Naive thymus-derived CD8-positive, alpha-beta T cell (primary cell): ENCODE measurements at places on chromosomes 13 and 19. TPM values are rescaled to one million over a fixed set of nuclear protein-coding genes. Genes with fewer than 3 reads are reported as not detected.

Gene F7
- 0.14 TPM for total RNA-seq

GRCh38 chr13:49453465-49453864 lies 9.4 kb downstream of the SETDB2 start:
- no peaks in the 10 kb centered on the region for H3K27me3 ChIP-seq
- DNase-seq, result no peak
- H3K27ac ChIP-seq, result no peak overlapping the region

DNA sequence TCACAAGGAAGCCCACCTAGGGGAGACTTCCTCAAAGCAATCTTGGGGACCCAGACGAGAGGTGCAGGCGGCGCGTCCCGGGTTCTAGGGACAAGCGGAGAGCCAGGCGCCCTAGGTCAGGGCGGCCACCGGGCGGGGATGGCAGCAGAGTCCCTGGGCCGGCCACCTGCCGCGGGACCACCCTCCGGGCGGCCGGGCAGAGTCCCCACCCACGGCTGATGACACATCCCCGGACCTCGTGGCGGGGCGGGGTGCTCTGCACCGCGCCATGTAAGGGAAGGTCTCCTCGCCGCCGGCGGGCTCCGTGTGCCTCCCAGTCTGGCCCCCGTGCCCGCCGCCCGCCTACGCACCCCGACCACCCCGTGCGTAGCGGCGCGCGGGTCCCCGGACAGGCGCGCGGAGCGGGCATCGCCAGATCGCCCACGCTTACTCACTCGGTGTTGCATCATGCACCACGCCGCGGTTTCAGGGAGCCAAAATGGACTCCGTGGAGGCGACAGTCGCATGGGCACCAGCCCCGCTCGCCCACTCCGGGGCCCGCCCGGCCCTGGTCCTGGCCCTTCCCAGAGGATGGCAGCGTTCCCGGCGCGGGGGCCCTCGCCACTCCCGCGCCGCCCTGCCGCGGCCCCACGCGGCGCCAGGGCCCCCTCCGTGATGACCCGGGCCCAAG lies 643 bp downstream of the SLC7A1 start:
- H3K4me1 ChIP-seq, result peaks cover 48% of the 10 kb centered on the region
- H3K4me3 ChIP-seq, result peak overlapping the region; percentile 93
- peak overlapping the region; percentile 91 for H3K27ac ChIP-seq

GRCh38 chr13:42379241-42379640 lies 107.3 kb downstream of the AKAP11 start:
- H3K27me3 ChIP-seq, result no peaks in the 10 kb centered on the region
- H3K4me1 ChIP-seq, result peaks cover 17% of the 10 kb centered on the region
- H3K27ac ChIP-seq, result no peak overlapping the region
- no peak for DNase-seq
- H3K36me3 ChIP-seq, result no peaks in the 10 kb centered on the region
- H3K4me3 ChIP-seq, result no peak overlapping the region

- no peak for DNase-seq
- no peaks in the 10 kb centered on the region for H3K36me3 ChIP-seq
- no peaks in the 10 kb centered on the region for H3K4me1 ChIP-seq
- no peak overlapping the region for H3K27ac ChIP-seq
- H3K4me3 ChIP-seq, result no peak overlapping the region
These were observed 200.5 kb downstream of the SUCLA2 start for GRCh38 chr13:47800593-47800992.
